ENCODE measurements at places on chromosomes 6 and 20. TPM values are rescaled to one million over a fixed set of nuclear protein-coding genes. Genes with fewer than 3 reads are reported as not detected.
A peak's percentile ranks its signal among the peaks of the same experiment; 100 is the strongest.

DNA sequence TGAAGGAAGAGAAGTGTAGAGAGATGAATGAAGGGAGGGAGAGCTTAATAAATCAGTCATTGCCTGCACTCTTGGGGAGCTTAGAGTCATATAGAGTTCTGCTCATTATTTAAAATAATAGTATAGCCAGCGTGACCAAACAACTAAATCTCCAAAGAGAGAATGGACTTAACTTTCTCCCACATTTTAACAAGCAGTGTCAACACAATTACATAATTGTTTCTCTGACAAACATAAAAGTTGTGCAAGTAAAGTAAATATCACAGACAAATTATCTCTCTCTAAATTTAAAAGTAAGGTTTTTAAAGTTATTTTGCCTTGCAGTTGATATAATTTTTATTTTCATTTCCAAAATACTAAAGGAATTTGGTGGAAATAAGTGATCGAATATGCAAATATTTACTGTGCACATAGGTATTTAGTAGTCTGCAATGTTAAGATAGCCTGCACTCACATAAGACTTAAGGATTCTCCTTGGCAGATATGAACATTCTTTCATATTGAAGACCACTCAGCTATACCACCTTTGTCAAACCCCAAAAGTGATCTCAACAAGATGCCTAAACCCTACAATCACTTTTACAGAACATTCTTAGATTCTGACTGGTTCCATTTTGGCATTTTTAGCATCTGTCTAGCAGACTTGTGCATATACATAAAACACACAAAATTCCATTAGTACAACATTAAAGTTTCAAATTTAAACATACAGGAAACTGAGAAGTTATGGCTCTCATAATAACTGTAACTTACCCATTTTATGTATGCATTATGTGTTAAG, 67.7 kb downstream of the KIF6 start:
- no peak for DNase-seq

DNA sequence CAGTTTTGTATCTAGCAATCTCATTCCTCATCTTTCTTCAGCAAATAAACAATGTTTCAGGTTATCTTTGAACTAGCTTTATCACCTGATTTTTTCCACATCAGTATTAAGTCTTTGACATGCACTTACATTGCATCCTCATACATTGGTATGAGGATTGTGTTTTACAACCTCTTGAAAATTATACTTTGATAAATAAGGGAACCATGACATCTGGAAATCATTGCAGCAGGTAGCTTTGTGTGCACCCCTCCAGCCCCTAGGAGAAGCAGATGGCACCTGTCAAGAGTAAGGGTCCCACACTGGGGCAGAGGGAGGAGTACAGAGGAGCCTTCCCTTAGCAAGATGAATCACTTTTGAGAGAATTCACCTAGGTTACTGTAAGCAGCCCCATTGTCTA, 13.7 kb upstream of the RNASET2 start:
- DNase-seq = no peak

GRCh38 chr6:164377348-164377918, 932.0 kb downstream of the C6orf118 start:
- no peak for DNase-seq

- DNase-seq = no peak
Observed at GRCh38 chr20:50270569-50270968, 79.9 kb downstream of the CEBPB start.

GRCh38 chr20:23122796-23123655, 36.9 kb upstream of the CD93 start:
- no peak for DNase-seq

DNA sequence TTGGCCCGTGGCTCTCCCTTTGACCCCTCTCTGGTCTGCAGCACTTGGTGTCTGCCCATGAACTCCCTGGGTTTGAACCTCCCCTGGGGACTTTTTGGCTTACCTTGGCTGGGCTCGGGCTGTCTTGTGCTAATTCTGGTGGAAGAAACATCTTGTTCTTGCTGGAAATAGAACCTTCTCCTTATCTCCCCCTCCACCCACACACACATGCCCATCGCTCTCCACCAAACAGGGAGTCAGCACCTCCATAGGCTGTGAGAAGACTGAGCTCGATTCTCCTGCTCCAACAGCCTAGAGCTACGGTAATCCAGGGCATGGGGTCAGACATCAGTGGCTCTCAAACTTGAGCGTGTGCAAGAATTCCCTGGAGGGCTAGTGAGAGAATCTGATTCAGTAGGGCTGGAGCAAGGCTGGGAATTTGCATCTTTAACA, 114.4 kb upstream of the SLC22A23 start:
- DNase-seq = no peak

DNA sequence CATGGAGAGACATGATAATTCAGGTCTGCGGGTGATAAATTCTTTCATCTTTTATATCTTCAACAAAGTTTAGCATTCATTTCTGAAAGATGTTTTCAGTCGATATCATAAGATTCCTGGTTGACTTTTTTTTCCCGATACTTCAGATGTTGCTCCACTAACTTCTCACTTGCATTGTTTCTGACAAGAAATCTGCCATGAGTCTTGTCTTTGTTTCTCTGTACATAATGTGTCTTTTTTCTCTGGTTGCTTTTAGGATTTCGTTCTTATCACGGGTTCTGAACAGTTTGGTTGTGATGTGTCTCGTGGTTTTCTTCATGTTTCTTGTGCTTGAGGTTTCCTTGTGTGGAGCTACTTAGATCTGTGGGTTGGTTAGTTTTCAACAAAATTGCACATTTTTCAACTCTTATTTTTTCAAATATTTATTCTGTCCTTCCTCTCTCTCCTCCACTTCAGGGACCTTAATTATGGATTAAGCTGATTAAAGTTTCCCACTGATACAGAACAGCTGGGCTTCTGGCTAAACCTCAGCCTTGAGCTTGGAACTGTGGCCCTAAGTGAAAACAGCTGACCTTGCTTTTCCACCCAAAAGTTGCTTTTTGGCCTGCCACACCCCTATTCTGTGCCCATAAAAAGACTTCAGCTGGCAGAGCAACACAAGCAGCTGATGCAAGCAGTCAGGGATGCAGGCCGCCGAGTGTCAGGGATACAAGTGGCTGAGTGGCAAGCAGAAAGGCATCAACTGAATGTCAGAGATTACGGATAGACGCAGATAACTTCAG, 97.9 kb upstream of the SNX9 start:
- DNase-seq = no peak

- no peak for DNase-seq
Observed at GRCh38 chr6:157034436-157035230, 257.5 kb downstream of the ARID1B start.

DNA sequence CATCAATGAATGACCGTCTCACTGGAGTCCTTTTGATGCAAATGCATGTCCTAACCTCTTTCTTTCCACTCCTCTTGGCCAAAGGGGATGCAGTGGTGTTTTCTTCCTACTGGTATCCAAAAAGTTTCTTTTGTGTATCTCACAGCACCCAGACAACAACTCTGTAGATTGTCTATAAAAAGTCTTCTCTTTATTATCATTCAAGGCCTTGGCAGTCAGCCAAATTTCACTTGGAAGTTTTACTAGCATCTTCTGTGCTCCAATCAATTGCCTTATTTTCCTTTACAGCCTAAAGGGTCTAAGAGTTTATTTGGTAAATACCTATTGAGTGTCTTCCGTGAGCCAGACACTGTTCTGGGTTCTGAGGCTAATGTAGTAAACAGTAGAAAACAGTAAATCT, 150.2 kb upstream of the RNF217 start:
- no peak for DNase-seq

GRCh38 chr20:55004044-55004443, 528.7 kb downstream of the DOK5 start:
- no peak for DNase-seq

- DNase-seq = no peak
Observed at GRCh38 chr6:100484474-100484873, 19.8 kb upstream of the SIM1 start.

GRCh38 chr20:5654557-5654956, 95.6 kb upstream of the SHLD1 start:
- peak; percentile 15 for DNase-seq

BACH2 gene
- total RNA-seq = 2.6 TPM

OPN5 gene
- not detected for total RNA-seq

SLPI gene
- 548 TPM for total RNA-seq

ABHD16B gene
- not detected for total RNA-seq

EPB41L1 gene
- 136 TPM for total RNA-seq

TNFRSF6B gene
- 3.2 TPM for total RNA-seq

All from mucosa of gallbladder (tissue), 1 donor.